Amniotic stem cell (primary cell): ENCODE measurements at places on chromosomes 13 and 19.

GRCh38 chr19:2555422-2556220 lies 79.7 kb downstream of the GADD45B start:
- no peak for DNase-seq

DNA sequence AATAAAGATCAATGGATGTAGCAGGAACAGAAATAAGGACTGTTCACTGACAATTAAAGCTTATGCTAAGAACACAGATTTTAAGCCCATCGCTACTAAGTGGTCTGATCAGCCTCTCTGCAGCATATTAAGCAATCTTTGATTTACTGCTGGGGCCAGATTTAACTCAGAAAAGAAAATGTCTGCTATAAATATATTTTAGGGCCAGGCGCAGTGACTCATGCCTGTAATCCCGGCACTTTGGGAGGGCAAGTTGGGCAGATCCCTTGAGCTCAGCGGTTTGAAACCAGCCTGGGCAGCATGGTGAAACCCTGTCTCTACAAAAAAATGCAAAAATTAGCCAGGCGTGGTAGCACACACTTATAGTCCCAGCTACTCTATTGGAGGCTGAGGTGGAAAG lies 43.0 kb downstream of the METTL21C start:
- no peak for DNase-seq

- no peak for DNase-seq
Measured at GRCh38 chr13:25679936-25680335, 308.2 kb downstream of the ATP8A2 start.

GRCh38 chr19:12668346-12668745 lies 1.7 kb downstream of the WDR83 start:
- DNase-seq = no peak

DNA sequence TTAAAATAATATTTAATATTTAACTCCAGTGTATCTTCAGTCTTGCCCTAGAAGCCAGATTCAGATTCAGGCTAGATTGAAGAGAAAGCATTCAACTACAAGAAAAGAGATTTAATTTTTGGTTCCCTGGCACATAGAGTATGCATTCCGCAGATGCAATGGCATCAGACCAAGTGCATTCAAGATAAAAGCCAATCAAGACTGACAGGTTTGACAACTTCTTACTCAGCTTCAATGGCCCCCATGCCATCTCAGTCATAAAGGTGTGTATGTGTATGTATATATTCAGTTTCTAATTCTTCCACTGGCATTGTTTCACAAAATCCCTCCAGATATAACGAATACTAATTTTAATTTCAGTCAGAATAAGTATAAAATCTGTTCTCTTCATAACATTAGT lies 650.8 kb upstream of the GPC6 start:
- no peak for DNase-seq

- no peak for DNase-seq
Measured at GRCh38 chr13:31768351-31768750, 29.0 kb downstream of the RXFP2 start.

DNA sequence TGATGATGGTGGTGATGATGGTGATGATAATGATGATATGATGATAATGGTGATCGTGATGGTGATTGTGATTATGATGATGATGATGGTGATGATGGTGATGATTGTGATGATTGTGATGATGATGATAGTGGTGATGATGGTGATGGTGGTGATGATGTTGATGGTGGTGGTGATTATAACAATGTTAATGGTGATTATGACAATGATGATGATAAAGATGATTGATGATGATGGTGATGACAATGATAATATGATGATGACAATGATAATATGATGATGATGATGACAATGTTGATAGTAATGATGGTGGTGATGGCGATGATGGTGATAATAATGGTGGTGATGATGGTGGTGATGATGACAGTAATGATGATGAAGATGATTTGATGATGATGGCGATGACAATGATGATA lies 34.1 kb upstream of the ZNF536 start:
- no peak for DNase-seq

- DNase-seq = no peak
Measured at GRCh38 chr13:44414716-44415115, 41.1 kb downstream of the SERP2 start.
